ENCODE measurements at places on chromosomes 3 and 15.

DNA sequence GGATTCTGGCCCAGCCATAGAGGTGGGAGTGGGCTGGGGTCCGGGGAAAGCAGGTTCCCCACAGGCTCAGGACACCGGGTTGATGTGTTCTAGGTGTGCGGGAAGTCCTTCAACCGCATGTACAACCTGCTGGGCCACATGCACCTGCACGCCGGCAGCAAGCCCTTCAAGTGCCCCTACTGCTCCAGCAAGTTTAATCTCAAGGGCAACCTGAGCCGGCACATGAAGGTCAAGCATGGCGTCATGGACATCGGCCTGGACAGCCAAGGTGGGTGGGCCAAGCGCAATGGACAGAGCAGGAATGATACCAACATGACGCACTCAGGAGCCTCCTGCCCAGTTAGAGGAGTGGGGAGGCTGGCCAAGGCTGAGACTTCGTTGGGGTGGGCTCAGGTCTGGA, 28.2 kb downstream of the IDH2 start:
- DNase-seq = no peak

- DNase-seq = no peak
Measured at GRCh38 chr15:78087951-78088772, 4.2 kb upstream of the SH2D7 start.

- no peak for DNase-seq
Measured at GRCh38 chr3:152097770-152098169, 171.0 kb upstream of the MBNL1 start.

- DNase-seq = peak; percentile 87
Measured at GRCh38 chr3:166527325-166527724, 690.1 kb upstream of the BCHE start.

DNA sequence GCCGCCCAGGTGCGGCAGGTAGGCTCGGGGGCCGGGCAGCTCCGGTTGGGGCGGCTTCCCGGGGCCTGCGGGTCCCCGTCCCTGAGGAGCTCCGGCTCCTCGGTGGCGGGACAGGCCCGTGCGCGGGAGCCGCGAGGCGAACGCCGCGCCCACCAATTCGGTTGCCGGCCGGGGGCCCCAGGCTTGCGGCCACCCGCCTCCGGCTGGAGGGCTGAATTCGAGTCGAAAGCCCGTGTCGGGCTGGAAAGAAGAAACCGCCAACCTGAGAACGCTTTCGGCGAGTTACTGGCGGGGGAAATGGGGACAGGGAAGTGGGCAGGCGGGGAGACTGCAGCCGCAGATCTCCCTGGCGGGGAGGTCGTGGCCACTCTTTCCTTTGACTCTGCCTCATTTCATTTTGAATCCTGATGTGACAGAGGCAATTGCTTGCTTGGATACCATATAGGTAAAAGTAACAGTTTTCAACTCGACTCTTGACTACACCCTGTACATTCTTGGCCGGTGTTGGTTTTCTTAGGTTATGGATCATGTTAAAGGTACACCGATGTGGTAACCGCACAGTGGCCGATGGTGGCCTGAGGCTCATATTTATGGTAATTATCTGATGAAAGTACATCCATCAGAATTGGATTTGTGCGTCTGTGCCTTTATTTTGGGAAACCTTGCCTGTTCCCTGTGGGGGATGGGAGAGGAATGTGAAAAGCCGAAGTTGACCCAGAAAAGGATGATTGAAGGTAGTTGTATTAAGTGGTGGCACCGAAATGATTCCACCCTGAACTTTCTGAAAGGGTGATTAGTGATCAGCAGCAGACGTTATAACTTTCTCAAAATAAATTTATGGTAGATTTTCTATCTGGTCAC, 1.7 kb downstream of the B3GNT5 start:
- DNase-seq = no peak

DNA sequence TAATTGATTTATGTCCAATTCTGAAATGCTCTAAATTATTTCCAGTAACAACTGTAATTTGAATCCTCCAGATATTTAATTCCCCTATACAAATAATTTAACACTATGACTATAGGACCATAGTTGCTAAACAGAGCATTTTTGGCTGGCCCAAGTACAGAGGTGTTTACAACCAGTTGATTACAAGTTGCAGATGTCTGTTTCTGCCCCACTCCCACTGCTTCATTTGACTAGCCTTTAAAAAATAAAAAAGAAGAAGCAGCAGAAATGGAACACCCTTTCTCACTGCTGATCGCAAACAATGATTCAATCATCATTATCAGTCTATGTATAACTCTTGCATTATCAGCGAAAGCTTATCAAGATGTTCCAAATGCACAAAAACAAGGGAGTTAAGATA, 54.6 kb downstream of the SENP7 start:
- DNase-seq = no peak

GRCh38 chr3:196643201-196643749, 3.8 kb downstream of the NRROS start:
- DNase-seq = no peak

DNA sequence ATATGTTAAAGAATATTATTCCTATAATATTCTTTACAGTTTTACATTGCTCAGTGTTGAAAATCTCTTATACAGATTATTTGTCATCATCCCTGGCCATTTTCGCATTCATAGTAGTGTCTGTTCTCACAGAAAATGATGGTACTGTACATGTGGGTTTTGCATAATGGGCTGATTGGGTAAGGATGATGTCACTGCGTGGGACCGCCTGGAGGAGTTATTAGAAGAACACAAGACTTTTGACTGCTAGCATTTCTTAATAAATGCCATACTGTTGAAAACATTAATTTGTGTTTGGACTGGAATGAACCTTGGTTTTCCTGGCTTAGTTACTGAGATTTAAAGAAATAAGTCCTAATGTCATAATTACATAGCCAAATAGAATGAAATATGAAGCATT, 20.3 kb downstream of the LRCH3 start:
- DNase-seq = no peak

GRCh38 chr3:88408935-88409334, 259.2 kb downstream of the C3orf38 start:
- DNase-seq = no peak

DNA sequence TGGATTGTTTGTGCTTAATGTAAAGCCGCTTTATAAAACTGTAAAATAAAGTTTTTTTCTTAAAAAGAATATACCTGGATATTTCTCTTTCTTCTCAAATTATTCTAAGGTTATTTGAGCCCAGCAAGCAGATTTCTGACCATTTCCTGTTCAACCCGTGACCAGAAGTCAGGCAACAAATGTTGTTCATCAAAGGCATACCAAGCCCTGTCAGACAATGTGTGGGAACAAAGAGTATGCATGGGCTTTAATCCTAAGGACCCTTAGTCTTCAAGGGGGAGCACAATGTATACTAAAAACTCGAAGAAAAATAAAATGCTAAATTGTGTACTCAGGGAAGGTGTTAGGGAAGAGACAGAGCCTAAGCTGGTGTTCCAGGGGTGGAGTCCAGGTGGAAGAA, 26.6 kb upstream of the PAQR5 start:
- no peak for DNase-seq

- no peak for DNase-seq
Measured at GRCh38 chr3:41180396-41180795, 18.9 kb upstream of the CTNNB1 start.

GRCh38 chr15:89335298-89336041, 846 bp upstream of the POLG start:
- DNase-seq = no peak

DNA sequence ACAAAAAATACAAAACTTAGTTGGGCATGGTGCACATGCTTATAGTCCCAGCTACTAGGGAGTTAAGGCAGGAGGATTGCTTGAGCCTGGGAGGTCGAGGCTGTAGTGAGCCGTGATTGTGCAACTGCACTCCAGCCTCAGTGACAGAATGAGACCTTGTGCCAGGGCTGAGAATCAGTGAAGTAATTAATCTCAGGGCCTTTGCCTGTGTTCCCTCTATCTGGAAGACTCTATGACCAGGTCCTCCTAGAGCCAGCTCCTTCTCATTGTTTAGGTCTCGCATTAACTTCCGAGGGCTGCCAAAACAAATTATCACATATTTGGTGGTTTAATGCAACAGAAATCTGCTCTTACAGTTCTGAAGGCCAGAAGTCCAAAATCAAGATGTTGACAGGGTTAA, 41.4 kb upstream of the FLNB start:
- no peak for DNase-seq

DNA sequence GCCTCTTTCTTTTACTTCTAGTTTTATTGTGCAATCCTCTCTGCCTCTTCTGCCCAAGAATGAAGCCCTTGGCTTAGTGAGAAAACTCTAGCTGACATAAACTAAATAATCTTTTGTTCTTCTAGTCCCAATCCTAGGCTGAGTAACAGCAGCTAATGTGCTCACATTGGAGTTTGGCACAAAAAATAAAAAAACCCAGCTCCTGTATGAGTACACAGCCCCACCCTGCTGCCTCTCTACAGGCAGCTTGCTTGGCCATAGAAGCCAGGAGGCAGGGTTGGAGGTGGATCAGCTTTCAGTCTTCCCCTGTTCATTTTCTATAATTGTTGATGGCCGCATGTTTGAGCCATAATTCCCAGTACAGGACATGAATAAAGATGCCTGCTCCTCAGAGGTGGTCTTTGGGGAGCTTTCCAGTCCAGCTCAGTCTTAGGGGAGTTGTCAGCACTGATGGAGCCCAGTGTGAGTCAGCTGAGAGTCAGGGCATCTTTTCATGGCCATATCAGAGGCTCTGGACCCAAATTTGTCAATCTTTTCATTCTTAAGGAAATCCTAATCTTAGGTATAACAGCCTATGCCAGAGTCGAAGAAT, 46.7 kb downstream of the RTP1 start:
- DNase-seq = no peak

DNA sequence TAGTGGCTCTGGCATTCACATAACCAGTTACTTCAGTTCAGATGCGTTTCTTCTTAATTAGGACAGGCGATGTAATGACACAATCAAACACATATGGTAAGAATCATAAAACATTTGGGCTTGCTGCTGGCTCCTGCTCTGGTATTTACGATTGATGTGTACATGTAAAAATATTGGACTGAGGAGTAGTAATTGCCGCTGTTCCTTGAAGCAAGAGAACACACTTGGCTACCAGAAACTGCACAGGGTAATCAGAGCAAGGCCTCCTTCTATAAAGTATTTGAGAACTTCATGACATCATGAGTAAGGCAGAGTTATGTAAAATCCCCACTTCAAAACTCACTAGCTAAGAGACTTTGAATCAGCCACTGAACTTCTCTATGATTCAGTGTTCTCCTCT, 158.1 kb downstream of the SSR3 start:
- no peak for DNase-seq

- DNase-seq = no peak
Measured at GRCh38 chr3:177349384-177349783, 152.1 kb upstream of the TBL1XR1 start.

GRCh38 chr3:102896851-102897621, 462.2 kb downstream of the ZPLD1 start:
- no peak for DNase-seq

DNA sequence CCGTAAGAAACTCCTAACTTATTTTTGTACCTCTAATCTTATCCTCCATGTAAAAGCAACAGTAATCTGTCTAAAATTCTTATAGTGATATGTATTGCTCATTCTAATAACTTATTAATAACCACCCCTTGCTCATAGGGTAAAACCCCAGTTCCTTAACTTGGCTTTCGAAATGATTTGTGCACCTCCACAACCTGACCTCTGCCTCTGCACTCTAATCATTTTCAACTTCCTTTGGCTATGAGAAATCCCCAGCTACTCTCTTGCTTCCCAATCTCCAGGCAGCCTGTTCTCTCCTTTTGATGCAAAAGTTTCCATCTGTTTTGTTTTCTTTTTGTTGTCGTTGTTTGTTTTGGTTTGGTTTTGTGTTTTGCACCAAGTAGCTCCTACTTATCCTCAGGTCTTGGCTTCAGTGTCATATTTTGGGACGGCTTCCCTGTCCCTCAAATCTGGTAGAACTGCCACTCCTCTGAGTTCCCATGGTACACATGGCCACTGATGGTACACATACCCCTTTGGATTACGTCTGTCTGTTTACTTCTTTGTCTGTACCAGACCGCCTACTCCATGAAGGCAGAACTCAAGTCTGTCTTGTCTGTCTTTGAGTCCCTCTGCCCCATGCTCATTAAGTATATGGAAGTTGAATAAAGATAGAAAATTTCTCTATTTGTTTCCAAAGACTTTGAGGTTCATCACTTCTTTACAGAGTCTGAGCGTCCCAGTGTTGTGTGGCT, 105.6 kb upstream of the TGFBR2 start:
- no peak for DNase-seq

DNA sequence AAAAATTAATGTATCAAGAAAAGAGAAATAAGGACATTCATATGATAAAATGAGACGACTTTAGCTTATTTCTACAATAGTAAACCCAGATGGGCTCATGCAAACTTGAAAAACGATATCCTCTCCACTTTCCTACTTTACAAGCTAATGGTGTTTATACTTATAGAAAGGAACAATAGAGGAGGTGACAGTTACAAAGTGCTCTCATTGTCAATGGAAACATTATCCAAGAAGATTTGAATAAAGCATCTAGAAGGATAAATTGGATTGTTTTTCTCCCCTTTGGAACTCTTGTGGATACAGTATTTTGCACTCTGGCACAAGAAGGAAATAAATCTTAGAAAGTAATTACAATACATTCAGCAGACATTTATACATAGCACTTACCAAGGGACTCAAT, 20.2 kb upstream of the CCDC66 start:
- DNase-seq = no peak

DNA sequence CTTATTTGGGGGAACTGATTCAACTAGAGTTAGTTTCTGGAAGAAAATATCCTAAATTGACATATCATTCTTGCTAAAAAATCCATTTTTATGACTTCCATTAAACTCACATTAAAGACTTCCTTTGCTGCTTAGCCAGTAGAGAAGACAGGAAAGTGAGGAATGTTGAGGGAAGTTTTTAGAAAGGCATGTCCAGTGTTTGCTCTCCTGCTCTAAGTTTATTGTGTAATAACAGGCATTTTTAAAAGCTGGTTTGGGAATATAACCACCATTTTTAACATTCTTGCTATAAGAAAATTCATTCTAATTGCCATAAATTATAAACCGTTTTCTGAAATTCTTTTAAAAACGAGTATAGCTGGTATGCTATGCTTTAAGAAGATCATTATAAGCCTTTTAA, 428.0 kb downstream of the RAP2B start:
- no peak for DNase-seq

DNA sequence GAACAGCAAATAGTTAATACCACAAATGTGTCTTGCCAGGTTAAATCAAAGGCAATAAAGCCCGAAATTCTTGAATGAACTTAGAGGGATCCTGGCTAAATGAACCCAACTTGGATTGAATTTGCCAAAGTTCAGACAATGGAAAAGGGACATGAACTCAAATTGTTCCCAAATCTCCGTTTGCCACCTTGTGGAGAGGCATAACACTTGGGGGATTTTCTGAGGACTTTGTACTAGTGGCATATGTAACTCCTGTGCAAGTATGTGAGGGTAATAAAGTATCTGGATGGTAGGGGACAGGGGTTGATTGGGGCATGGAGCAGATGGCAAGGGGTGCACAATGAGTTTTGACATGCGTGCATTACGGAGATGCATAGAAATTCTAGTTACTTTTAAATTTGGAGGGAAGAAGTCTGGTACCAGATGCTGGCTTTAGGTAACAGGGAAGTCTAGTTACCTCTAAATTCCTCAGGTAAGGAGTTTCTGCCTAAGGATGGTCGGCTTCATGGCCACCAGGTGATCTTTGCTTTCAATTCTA, 1.2 kb upstream of the TCAIM start:
- DNase-seq = no peak
